ENCODE measurements at places on chromosomes 2 and 18.

DNA sequence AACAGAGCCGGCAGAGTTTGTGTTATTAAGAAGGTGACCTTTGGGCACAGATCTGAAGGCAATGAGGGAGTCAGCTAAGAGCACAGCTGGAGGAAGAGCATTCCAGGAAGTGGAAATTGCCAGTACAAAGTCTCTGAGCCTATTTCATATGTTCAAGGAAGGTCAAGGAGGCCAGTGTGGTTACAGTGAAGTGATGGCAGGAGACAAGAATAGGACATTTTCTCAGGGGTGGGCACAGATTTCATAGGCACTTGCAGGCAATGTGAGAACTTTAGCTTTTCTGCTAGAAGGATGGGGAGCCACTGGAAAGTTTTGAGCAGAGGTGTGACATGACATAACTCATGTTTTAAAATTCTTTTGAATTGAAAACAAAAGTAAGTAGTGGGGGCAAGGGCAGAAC, 50.3 kb downstream of the ARHGAP25 start:
- no peak for DNase-seq

- DNase-seq, result no peak
Measured at GRCh38 chr2:169625781-169626180, 41.6 kb downstream of the PPIG start.

GRCh38 chr18:79481046-79481790, 85.5 kb downstream of the NFATC1 start:
- no peak for DNase-seq

- DNase-seq, result no peak
Measured at GRCh38 chr2:119407430-119408220, 24.0 kb upstream of the TMEM37 start.

DNA sequence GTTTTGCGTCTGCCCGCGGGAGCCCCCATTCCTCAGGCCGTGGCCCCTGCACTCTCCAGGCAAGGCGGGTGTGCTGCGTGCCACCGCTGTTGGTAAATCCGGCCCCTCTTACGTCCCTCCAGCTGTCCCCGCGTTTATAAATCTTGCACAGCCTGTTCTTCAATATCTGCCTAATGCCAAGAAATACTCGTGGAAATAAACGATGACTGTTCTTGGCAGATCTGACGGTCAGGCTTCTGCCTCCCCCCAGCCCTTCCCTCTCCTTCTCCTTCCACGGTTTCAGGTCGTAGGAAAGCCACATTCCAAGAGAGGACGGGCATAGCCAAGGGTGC, 20.5 kb downstream of the ODC1 start:
- no peak for DNase-seq

- no peak for DNase-seq
Measured at GRCh38 chr2:48454504-48454903, 75.5 kb upstream of the STON1 start.

- no peak for DNase-seq
Measured at GRCh38 chr2:123816928-123817327, 208.2 kb upstream of the CNTNAP5 start.
